ENCODE measurements at places on chromosomes 3 and 15. TPM values are rescaled to one million over a fixed set of nuclear protein-coding genes. Genes with fewer than 3 reads are reported as not detected.

TMEM202 gene
- polyA plus RNA-seq: not detected

NUTM1 gene
- not detected for polyA plus RNA-seq

GRCh38 chr15:79032656-79033055 lies 57.9 kb downstream of the RASGRF1 start:
- no peak for DNase-seq

DNA sequence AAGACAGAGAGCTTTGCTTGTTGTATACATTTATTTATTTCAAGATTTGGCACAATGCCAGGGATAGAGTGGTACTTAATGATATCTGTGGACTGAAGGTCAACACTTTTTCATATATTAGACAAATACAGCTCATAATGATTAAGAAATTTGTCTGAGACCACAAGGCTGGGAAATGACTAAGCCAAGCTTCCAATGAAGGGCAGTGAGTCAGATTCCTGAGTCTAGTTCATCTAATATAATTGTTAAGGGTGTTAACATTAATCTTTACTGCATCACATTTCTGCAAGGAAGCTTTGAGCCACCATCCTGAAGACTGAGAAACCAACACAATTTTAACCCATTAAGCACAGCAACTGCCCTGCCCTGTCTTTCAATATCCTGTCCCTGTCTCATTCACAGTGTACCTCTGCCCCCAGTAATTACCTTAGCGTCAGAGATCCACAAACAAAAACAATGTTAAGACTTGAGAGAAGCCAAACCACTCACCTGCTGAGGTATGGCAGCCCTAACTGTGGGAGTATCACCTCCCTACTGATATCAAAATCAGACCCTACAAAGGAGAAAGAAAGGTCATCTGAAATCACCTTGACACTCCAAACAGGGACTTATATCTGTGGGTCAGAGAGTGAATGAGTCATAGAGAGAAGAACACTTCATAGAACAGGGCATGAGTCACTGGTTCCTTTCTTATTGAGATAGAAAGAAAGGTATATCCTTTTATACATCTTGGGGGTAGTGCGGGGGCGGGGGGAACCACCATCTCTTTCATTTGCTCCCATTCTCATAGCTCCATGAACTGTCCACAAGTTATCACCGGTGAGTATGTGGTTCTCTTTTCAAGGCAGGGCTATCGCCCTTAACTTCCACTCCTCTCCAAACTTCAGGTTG lies 74.7 kb downstream of the MAGI1 start:
- no peak for DNase-seq

LRRC2 gene
- 2.9 TPM for polyA plus RNA-seq

COX17 gene
- 45.0 TPM for polyA plus RNA-seq

Measured in renal pelvis (tissue), 12 donors.